Activated CD4-positive, alpha-beta T cell treated with anti-CD3 and anti-CD28 coated beads for 1 hour (primary cell): ENCODE measurements at places on chromosomes 7 and 10.

DNA sequence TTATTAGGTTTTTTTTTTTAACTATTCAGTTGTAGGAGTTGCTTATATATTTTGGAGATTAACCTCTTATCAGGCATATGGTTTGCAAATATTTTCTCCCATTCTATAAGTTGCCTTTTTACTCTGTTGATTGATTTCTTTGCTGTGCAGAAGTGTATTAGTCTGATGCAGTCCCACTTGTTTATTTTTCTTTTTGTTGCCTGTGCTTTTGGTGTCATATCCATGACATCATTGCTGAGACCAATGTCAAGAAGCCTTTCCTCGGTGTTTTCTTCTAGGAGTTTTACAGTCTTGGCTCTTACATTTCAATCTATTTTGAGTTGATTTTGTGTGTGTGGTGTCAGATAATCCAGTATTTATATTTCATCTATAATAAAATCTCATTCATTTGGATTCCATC, 155.4 kb downstream of the LRMDA start:
- DNase-seq = no peak

- no peak for DNase-seq
These were observed 7.0 kb downstream of the ANKRD1 start for GRCh38 chr10:90913774-90914420.

DNA sequence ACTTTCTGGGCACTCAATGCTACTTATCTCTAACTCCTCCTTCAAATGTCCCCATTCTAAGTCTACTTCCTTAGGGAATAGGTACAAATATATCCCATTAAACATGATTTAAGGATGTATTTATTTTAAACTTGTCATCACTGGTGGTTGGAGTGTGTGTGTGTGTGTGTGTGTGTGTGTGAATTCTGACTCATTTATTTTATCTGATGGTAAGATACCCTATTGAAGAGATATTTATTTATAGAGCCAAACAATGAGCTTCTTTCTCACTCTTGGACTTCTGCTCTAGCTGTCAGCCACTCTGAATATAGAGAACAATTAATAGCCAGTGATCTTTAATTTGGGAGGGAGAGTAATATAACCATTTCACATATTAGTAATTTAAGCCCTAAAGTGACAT, 17.8 kb upstream of the MAGI2 start:
- no peak for DNase-seq

DNA sequence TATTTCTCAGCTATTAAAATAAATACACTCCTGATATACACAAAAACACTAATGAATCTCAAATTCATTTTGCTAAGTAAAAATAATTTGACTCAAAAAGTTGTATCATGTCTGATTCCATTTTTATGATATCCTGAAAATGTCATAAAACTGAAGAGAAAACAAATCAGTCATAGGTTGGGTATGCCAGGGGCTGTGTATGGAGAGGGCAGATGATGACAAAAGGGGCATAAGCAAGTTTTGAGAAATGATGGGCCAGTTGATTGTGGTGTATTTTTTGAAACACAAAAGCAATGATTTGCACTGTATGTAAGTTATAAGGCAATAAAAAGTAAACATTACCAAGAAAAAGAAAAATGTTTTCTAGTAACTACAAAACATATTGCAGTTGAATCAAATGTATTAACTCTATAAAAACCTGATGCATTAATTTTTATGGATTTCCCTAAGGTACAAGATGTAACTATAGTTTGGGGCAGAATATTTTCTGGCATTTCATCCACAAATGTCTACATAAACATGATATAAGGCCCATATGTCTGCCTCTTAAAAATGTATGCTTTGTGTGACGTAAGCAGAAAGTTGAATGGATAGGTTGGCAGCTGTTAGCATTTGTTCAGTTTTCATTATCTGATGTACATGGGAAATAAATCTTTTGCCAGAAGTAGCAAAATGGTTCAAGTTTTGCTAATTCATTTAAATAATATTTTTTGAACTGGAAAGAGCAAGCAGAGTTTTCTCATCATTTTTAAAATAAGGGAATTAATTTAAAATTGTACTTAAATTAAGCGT, 35.1 kb upstream of the ING3 start:
- DNase-seq = no peak

DNA sequence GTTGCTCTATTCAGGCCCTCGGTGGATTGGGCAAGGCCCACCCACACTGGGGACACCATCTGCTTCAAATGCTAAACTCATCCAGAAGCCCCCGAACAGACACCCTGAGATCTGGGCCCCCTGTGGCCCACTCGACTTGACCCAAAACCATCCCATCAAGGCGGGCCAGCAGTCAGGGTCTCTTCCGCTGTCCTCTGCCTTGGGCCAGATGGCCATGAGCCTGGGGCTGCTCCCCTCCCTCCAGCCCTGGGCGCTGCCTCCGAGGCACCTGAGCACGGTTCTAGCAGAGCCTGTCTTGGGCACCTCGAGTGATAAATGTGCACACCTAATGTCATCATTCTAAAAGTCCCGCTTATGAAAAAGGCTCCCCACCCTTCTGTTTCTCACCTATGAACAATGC, 449.4 kb downstream of the TCERG1L start:
- DNase-seq = no peak

- DNase-seq = no peak
These were observed 201.9 kb downstream of the MALRD1 start for GRCh38 chr10:19250546-19250945.

DNA sequence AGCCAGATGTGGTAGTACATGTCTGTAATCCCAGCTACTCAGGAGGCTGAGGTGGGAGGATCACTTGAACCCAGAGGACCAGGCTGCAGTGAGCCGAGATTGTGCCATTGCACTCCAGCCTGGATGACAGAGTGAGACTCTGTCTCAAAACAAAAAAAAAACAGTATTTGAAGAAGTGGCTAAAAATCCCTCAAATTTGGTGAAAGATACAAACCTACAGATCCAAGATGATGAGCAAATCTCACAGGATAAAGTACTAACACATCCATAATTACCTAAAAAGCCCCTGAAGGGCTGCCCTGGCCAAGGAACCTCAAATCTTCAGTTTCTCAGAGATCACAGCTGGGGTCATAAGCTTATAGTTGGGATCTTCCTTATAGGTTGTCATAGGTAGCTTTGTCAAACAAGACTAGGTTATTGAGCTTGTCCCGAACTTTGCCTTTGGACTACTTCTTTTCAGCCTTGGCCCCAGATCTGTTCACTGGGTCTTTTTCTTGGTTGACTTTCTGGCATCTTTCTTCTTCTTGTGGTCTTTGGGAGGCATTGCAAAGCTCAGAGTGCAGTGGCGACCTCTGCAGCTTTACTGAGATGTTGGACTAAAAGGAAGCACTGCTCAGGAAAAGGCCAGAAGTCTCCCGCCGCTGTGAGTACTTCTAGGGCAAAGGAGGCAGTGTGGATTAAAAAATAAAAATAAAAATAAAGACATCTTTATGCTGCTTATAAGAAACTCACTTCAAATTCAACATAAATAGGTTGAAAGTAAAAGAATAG, 28.6 kb upstream of the SAR1A start:
- no peak for DNase-seq

DNA sequence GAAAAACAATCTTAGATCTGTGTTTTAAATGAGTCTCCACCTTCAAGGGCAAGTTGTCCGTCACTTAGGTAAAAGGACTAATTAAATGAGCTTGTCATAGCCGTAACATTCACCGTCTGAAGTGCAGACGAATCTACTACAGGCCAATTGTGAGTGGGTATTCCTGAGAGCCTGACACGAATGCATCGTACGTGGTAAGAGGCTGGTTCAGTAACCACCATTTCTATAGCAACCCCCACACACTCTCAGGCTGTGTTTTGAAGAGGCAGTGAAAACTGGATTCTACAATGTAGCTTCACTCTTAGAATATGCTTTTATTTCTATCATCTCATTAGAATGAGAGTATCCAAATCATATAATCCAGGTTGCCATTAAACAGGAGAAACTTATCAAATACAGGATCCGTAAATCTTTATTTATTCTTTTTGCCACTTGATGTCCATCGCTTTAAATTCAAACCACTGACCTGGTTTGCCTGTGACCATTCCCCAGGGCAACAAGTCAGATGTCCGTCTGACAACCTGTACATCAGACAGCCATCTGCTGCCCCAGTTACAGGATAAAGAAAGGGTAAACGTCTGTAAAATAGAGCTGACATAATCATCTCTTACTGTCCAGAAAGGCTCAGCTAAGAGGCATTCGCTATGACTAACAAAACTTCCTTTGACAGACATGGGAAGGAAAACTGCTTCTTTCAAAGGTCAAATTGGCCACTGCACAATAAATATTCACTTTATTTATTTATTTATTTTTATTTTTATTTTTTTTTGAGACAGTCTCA, 70.3 kb upstream of the NMT2 start:
- DNase-seq = no peak
